Omental fat pad (tissue), 4 donors: ENCODE measurements at places on chromosomes 5 and 9.

- DNase-seq: no peak
Observed at GRCh38 chr9:76333964-76334363, 60.3 kb downstream of the RFK start.

- DNase-seq: no peak
Observed at GRCh38 chr9:19527663-19528062, 118.9 kb downstream of the ACER2 start.

DNA sequence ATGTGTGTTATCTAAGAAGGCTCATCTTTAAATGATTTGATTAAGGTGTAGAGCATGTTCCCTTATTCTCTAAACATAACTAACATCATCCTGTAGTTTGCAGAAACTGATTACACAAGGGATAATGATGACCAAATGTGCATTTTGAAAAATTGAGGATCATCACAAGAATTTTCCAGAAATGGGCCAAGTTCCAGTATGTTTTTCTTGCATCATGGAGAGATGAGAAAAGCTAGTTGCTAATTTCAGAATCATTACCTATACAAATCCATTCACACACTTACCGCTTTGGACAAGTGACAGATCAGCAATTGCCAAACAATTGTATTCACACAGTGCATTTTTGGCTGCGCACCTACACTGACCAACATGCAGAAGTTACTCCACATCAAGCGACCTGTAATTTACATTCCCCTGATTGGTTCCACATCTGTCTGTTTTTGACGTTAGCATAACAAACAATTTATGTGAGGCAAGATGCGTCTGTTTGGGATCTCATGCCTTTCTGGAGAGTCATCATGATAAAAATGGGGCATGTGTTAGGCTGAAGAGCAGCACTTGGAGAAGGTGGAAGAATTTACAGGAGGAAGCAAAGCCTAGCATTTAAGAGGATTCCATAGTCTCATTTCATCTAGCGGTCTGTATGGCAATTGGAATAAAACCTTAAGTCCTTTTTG is 2.8 kb upstream of the BNC2 start:
- DNase-seq: no peak

GRCh38 chr5:109550077-109550476 is 139.7 kb upstream of the MAN2A1 start:
- no peak for DNase-seq

DNA sequence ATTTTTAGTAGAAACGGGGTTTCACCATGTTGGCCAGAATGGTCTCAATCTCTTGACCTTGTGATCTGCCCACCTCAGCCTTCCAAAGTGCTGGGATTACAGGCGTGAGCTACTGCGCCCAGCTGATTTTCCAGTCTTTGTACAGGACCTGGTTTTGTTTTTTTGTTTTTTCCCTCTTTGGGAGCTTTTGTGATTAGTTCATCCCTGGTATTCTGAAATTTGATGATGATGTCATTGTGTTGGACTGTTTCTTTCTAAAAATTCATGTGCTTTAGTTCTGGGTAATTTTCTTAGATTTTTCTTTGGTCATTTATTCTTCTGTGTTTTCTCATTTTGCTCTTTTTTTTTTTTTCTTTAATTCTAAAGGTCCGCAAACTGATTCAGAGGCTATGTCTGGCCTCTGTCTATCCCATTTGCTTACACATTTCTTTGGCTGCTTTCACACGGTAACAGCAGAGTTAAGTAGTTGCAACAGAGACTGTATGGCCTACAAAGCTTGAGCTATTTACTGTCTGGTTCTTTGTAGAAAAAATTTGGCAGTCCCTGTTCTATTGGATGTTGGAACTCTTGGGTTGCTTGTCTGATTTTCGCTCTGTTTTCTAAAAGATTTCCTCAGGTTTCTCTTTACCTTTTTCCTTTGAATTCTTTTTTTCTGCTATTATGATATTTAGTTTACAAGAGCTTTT is 24.8 kb downstream of the STX17 start:
- DNase-seq: no peak
